Transverse colon (tissue), 4 donors: ENCODE measurements at places on chromosomes 7 and 10.

GRCh38 chr10:49398000-49398861 lies 2.3 kb upstream of the DRGX start:
- DNase-seq: peak; percentile 24

DNA sequence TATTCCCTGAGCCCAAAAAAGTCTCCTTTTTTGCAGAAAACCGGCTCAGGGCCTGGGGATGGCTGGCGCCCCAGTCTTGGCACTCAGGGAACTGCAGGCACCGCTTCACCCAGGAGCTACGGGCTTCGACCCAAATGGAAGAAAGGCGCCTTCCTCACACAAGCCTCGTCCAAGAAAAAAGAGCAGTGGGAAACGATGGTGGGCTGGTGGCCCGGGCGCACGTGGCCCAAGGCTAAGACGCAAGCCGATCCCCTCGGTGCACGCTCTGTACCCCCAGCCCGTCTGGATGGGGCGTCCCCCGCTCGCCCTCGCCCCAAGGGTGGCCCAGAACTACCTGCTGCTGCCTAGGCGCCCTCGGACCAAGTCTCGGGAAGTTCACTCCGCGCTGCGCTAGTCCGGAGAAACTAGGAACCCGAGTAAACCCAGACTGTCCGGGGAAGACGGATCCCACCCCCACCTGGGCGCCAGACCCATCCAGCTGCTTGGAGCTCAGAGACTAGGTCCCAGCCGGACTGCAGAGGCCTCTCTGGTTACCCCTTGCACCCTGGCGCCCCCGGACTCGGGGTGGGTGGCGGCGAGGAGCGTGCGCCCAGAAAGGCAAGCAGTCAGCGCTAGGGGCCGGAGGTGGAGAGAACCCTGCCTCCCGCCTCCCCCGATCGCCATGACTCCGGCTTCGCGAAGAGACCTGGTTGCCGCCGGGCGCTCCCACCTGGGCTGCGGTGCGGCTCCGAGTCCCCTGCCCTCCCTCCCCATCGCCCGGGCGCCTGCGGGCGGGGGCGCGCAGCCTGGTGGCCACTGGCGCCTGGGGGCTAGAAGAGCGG lies 76.4 kb downstream of the CALN1 start:
- no peak for DNase-seq

GRCh38 chr7:78523930-78524329 lies 725.4 kb downstream of the PHTF2 start:
- DNase-seq: no peak

GRCh38 chr10:110973400-110973799 lies 54.0 kb downstream of the SHOC2 start:
- DNase-seq: no peak

- no peak for DNase-seq
Observed at GRCh38 chr7:26991796-26992195, 104.0 kb downstream of the HOXA1 start.

DNA sequence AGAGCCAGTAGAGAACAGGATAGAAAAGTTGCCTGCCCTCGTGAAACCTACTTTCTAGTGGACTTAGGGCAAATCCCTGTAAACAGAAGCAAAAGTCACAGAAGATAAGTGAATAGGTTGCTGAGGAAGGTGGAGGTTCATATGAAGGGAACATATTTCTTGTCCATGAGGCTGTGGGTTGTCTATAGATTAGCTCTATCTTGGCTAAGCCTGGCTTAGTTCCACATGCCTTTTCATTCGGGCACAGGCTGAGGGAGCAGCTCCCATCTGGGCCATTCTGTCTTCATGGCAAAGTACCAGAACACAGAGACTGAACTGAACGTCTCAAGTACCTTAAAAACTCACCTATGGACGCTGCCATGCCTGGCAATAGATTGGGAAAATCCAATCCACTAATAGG lies 45.3 kb downstream of the BZW2 start:
- no peak for DNase-seq

DNA sequence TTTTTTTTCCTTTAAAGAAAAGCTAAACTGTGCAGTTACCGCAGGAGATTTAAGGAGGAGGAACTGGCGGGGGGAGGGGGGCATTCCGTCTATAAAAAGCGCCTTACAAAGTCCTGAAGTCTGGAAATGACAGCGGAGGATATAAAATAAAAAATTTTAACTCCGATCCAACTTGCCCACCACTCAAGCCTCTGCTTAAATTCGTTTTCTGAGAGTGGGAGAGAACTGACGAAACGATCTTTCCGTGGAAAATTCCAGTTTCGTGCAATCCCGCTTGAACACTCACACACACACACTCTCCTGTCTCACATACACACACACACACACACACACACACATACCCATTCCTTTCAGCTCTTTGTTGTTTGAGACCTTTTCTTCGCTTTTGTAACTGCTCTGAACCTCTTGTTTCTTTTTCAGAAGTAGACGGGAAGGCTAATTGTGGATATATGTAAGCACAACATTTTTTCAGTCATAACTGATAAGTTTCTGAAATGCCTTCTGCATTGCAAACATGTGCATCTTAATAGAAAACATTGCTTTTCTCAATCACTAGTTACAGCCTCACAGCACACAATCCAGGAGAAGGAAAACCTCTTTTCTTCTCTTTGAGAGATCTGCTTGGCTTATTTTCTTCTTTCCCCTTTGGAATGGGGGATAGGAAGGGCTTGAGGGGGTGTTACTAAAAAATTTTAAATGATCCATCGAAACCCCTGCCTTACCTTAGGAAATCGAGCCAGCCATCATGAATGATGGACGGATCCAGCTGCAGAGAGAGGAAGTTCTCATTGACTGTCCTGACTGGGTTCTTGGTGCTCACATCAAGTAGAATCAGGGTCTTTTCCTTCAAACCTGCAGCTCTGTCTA lies 628 bp downstream of the HPSE2 start:
- no peak for DNase-seq

- DNase-seq: no peak
Observed at GRCh38 chr10:94224656-94225055, 138.1 kb downstream of the NOC3L start.

- DNase-seq: peak; percentile 51
Observed at GRCh38 chr10:132163278-132163765, 23.4 kb upstream of the DPYSL4 start.

- no peak for DNase-seq
Observed at GRCh38 chr7:34187798-34188307, 282.5 kb downstream of the BMPER start.

GRCh38 chr10:94451883-94452519 lies 49.7 kb downstream of the TBC1D12 start:
- DNase-seq: no peak
